ENCODE measurements at places on chromosomes 5 and 9.

GRCh38 chr5:159207222-159207685, 2.1 kb downstream of the RNF145 start:
- DNase-seq = no peak

DNA sequence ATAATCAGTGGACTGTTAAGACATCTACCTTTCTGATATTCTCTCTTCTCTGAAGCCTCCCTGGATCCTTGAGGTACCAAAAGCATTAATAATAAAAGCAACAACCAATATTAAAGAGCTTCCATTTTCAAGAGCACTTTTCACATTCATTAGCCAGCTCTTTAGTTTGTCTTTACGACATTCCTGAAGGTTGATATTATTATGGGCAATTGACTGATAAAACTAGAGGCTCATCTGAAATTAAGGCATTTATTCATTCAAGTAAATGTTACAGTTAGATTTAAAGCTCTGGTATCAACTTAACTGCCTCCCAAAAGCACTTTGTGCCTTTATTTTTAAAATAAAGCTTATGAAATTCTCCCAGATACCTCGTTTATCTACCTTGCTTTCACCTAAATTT, 199.6 kb downstream of the PLK2 start:
- no peak for DNase-seq

DNA sequence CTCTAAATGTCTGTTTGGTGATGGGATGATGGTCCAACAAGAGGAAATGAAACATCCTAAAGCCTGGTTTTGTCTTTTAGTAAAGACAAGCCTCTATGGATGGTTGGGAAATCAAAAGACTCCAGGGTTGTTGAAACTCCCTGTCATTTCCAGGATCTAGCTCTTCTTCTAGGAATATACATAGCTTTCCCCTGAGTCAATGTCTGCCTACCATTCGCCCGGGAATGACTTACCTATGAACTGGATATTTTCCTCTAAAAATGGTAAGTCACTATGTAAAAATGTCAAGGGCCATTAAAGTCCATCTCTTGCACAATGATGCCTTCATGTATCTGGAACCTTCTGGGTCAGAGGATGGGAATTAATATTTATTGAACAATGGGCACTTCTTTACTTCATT, 11.1 kb upstream of the KIF12 start:
- no peak for DNase-seq

- no peak for DNase-seq
Observed at GRCh38 chr9:123645126-123645525, 284.8 kb downstream of the DENND1A start.

- no peak for DNase-seq
Observed at GRCh38 chr5:12272389-12272788, 368.1 kb upstream of the CTNND2 start.

DNA sequence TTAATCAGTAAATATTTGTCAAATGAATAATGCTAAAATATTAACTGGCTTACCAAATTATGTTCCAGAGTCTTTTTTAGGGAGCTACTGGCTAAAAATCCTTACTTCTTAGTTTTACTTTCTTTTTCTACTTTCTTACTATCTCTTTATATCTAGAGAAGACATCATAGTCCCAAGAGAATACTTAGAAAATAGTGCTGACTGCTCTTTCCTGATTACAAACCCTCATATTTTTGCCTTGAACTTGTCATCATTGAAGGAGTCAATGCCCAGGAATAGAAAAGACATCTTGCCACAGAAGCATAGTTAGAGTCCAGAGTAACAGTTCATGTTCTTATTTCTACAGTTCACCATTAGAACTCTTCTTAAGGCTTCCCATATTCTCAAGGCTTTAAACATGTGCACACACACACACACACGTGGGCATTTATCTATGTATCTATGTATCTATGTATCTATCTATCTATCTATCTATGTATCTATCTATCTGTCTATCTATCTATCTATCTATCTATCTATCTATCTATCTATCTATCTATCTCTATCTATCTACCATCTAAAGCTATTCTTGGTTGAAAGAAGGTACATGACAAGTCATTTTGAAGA, 654.3 kb downstream of the ANXA1 start:
- no peak for DNase-seq
